ENCODE measurements at places on chromosomes 13 and 19.

DNA sequence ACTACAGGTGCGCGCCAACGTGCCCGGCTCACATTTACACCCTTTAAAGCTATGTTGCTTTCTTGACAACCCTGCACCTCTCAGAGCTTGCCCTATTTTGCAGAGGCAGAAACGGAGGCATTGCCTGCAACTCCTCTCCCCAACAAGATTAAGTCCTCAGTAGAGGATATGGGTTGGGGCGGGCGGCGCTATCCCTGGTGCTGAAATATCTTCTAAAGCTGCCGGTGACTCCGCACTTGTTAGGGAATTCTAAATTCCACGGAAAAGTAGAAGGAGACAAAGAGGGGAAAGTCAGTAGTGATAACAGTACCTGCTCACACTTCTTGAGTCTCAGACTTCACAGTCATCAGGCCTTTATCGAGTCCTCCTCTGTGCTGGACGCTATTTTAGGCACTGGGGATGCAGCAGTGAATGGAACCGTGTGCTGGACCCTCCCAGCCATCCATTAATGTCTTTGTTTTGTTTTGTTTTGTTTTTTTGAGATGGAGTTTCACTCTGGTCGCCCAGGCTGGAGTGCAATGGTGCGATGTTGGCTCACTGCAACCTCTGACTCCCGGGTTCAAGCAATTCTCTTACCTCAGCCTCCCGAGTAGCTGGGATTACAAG, 18.0 kb downstream of the SLC5A5 start:
- DNase-seq: peak; percentile 40

- DNase-seq: no peak
Measured at GRCh38 chr13:92354583-92354982, 872.0 kb upstream of the GPC6 start.

- no peak for DNase-seq
Measured at GRCh38 chr13:100536643-100537180, 51.9 kb downstream of the GGACT start.

- DNase-seq: peak; percentile 84
Measured at GRCh38 chr13:46383383-46383782, 3.7 kb downstream of the RUBCNL start.

GRCh38 chr13:20721454-20722357, 18.2 kb downstream of the IL17D start:
- DNase-seq: no peak

DNA sequence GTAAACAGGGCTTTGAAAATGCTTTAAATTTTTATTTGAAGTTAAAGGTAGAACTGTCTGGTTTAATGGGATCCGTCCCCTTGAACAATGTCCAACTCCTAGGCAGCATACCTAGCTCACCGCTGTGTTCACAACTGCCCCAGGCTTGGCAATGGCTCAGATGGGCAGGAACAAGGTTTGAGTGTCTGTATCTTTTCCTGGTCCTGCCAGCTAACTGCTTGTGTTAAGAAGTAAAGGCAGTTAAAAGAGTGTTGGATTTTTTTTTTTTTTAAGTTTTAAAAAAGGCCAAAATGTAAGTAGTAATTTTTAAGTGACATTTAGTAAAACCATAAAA, 66.7 kb upstream of the FNDC3A start:
- DNase-seq: no peak

DNA sequence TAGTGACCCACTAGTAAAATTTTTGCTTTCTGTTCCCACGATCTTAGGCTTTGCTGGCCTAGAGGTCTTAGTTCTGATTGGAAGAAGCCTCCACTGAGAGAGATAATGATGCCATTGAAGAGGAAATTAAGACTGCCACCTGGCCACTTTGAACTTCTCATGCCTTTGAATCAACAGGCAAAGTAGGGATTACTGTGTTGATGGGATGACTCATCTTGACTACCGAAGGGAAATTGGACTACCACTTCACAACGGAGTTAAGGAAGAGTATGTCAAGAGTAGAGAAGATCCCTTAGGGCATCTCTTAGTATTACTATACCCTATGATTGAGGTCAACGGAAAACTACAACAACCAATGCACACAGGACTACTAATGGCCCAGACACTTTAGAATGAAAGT, 12.7 kb upstream of the FREM2 start:
- DNase-seq: no peak

DNA sequence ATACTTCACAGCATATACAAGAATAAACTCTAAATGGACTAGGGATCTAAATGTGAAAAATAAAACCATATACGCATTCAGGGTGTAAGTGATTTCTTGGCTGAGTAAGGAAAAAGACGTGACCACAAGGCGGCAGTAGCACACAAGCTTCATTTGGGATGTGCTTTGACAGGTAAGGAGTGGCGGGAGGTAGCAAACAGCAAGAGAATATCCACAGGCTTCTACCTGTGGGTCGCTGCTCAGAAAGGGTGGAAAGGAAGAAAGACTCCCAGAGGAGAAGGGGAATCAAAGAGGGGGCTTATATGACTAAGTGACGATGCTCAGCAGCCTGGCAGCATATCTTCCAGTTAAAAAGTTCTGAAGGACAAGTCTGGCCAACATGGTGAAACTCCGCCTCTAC, 2.5 kb upstream of the ZNF121 start:
- DNase-seq: peak; percentile 81

DNA sequence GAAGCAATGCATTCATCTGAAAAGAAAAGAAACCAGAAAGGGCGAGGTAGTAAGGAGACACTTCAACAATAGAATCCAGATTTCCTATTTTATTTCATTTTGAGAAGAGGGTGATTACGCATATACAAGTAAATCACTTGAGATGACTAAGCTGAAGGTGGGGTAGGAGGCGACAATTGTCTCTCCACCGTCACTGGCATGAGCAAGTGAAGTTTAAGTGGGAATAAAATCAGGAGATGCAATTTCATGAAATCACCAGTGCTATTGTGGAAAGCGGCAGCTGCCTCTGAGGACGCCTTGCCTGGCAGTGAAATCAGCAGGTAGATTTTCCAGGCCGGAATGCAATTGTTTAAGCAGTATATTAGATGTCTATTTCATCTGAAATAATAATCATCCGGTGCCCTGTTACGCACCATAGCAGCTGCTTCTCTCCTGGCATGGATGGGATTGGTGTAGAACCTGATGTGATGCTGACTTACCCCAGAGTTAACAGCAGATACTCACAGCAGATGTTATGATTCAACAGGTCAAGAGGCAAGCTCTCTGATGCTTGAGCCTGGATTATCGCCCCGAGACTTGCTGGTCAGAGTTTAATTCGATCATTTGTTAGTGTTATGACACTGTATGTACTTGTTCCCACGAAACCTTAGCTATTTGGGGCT, 64.3 kb downstream of the RASL11A start:
- no peak for DNase-seq

DNA sequence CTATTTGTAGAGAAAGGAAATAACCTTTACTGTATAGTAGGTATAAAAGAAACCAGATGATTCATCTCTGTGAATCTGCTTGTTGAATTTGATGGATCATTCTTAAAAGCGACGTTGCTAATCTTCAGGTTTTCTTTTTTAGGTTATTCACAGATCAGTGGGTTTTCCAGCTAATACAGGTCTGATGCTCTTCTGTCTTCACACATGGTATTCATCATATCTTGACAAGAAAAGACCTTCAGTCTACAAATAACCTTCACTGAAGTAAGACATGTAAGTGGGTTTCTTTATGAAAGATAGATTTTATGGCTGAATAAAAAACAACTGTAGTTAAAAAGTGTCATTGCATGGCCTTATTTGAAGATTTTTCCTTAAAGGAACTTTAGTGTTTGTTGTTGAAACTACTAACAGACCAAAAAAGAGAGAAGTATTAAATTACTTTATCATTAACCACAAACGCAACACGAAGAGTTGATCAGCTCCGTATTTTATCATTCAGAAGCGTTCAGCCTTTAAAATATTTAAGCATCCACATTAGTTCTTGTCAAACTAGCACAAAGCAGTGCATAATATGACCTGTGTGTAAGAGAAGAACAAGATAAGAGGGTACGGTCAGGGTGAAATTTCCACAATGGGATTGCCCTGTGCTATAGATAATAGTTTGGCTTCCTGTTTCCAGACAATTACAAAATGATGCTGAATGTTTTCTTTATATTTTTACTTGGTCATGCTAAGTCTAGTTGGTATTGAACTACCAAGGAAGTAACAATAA, 299.5 kb downstream of the MZT1 start:
- DNase-seq: no peak

- no peak for DNase-seq
Measured at GRCh38 chr13:111317042-111317550, 3.3 kb upstream of the TEX29 start.

DNA sequence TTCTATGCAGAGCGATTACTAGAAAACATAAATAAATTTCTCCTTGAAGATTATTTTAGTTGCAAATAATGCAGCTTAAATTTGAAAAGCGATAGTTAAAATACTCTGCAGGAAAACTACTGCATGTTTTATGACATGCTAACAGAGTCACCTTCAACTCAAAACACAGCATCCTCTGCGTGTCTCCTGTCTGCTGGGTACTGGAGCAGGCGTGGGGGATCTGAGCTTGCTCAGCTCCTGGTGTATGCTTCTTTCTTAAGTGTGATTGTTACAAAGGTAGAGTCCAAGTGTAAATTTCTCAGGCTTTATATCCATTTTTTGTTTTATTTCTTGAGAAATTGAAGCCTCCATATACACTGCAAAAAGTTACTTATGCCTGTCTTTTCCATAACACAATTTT, 15.3 kb downstream of the SPATA13 start:
- no peak for DNase-seq

- no peak for DNase-seq
Measured at GRCh38 chr13:110230661-110231347, 76.2 kb downstream of the COL4A1 start.

- DNase-seq: no peak
Measured at GRCh38 chr13:33379608-33380007, 94.1 kb upstream of the STARD13 start.

- peak; percentile 87 for DNase-seq
Measured at GRCh38 chr19:7869910-7870511, 4.2 kb downstream of the PRR36 start.

DNA sequence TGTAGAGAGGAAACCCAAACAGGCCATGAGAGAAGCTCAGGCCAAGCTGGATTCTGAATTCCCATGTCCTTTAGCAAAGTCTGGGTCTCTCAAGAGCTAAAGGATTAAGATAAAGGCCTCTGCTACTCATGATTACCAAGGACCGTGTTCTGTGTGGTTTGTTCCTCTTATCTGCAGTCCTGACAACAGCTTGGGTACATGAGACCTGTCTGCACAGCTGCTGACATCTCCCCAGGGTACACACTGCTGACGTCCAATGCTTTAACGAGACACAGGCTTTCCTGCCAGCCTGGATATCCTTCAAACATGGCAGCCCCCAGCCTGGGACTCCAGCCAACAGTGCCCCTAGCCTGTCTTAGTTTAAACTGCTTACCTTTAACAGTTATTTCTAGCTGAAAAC, 211.0 kb downstream of the SLC7A1 start:
- DNase-seq: no peak

- DNase-seq: no peak
Measured at GRCh38 chr13:83905641-83906040, 23.4 kb upstream of the SLITRK1 start.

DNA sequence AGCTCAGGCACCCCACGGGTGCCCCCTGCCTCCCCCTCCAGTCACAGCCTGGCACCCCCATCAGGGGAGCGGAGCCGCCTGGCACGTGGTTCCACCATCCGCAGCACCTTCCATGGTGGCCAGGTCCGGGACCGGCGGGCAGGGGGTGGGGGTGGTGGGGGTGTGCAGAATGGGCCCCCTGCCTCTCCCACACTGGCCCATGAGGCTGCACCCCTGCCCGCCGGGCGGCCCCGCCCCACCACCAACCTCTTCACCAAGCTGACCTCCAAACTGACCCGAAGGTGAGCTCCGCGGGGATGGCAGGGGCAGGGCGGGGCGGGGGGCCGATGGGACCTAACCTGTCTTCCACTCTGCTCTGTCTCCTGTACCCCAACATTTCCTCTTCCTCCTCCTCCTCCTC, 25.0 kb downstream of the CKM start:
- DNase-seq: no peak

DNA sequence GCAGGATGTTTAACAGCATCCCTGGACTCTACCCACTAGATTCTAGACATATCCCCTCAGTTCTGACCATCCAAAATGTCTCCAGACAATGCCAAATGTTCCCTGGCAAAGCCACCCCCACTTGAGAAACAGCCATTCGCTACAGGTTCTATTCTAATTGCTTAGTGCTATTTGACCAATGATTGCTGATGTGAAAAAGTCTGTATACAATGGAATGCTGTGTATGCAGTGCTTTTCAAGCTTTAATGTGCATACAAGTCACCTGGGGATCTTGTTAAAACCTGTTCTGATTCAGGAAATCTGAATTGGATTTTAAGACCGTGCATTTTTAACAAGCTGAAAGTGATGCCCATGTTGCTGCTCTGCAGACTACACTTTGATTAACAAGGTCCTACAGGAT, 331.8 kb upstream of the KLF12 start:
- DNase-seq: no peak

GRCh38 chr13:62510906-62511655, 1095.4 kb upstream of the PCDH20 start:
- DNase-seq: no peak

- DNase-seq: peak; percentile 9
Measured at GRCh38 chr13:108508263-108508662, 121.1 kb upstream of the MYO16 start.

- DNase-seq: no peak
Measured at GRCh38 chr13:81568824-81569223, 1227.9 kb upstream of the SPRY2 start.

DNA sequence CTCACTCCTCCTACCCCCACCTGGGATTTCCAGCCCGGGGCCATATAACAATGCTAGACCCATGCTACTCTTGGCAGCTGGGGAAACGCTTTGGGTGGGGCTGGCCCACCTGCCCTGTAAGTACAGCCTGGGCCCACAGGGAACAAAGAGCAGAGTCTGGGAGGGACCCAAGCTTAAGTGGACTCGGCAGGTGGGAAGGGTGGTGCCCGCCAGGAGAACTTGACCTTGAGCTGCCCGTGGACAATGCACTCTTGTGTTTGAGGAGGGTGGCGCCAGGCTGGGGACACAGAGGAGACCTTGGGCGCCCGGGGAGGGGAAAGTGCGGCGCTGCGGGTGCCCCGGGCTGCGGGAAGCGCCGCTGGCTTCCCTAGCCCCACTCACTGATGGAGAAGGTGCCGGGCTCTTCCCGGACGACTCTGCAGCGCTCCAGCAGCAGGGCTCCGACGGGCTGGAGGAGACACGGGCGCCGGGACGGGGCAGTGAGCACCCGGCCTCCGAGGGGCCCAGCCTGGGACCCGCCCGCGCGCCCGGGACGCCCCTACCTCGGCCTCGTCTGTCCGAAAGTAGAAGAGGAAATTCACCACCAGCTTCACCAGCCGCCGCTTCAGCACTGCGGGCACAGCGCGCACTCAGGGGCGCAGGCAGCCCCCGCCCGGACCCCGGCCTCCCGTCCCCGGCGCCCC, 607 bp downstream of the PLEKHJ1 start:
- DNase-seq: peak; percentile 48

- no peak for DNase-seq
Measured at GRCh38 chr13:113364901-113365582, 1.1 kb upstream of the GRTP1 start.

- peak; percentile 83 for DNase-seq
Measured at GRCh38 chr19:50431343-50432220, 1.1 kb upstream of the MYBPC2 start.

- DNase-seq: no peak
Measured at GRCh38 chr13:73993661-73994060, 140.5 kb downstream of the KLF12 start.

- DNase-seq: no peak
Measured at GRCh38 chr13:23987331-23987894, 90.1 kb upstream of the C1QTNF9B start.

GRCh38 chr13:85651440-85651839, 147.8 kb downstream of the SLITRK6 start:
- no peak for DNase-seq

- no peak for DNase-seq
Measured at GRCh38 chr13:94122300-94122915, 357.1 kb downstream of the DCT start.

- no peak for DNase-seq
Measured at GRCh38 chr13:61900033-61900432, 484.4 kb upstream of the PCDH20 start.
